Renal cortex interstitium (tissue), 15 donors: ENCODE measurements at places on chromosomes 6 and 20. TPM values are rescaled to one million over a fixed set of nuclear protein-coding genes. Genes with fewer than 3 reads are reported as not detected.

GRCh38 chr20:51623255-51623654 lies 80.7 kb upstream of the NFATC2 start:
- DNase-seq: no peak

Gene GATA5
- polyA plus RNA-seq: 10.8 TPM

- DNase-seq: no peak
Measured at GRCh38 chr20:52349806-52350205, 158.2 kb upstream of the ZFP64 start.

DNA sequence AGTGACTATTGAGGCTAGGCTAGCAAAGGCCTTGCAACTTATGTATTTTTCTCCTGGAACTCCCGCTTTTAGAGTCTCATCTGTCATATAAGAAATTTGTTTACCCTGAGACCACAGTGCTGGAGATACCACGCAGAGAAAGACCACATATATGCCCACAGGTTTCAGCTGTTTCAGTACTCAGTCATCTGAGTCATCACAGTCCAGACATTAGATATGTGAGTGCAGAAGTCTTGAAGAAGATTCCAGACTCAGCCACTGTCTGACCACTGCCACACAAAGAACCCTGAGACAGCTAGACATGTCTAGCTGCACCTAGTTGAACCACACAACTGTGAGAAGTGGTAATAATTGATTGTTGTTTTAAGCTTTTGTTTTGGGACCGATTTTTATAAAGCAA lies 648.3 kb downstream of the EPM2A start:
- no peak for DNase-seq

GRCh38 chr6:169958510-169958909 lies 207.1 kb downstream of the ERMARD start:
- DNase-seq: no peak

GRCh38 chr20:47887477-47888080 lies 102.3 kb upstream of the SULF2 start:
- no peak for DNase-seq

DNA sequence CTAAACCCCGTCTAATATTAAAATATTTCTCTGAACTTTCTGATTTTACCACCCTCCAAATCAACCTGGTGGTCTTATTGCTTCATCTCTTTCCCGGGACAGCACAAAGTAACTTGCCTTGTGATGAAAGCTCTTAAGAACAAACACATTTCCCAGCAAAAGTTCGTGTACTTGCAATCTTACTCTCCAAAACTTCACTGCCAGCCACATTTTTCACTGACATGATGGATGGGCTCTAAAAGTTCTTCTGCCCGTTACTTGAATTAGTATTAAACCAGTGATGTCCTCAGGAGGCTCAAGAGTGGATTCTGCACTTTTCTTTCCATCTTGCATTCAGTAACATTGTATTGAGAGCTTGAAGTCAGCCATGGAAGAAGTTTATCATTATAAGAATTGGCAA lies 731.6 kb upstream of the GJE1 start:
- DNase-seq: no peak

GRCh38 chr20:46671866-46672542 lies 17.2 kb downstream of the TP53RK start:
- DNase-seq: no peak

DNA sequence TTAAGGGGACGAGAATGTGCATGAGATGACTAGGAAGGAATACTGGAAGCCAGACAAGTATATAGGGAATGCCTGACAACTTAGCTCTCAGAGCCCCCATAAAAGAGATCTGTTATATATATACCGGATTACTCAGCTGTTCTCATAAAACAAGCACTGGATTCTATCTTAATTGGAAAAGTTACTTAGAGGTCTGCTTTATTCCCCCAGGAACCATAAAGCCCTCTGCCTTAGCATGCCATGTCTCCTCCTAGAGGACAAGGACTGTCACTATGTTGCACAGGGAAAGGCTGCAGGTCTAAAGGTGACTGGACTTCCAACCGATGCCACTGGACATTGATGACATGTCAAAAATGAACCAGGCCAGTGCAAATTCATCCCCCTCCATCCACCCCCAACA lies 6.4 kb downstream of the EXOC2 start:
- DNase-seq: no peak
